HEK293T (cell line): ENCODE measurements at places on chromosomes 1 and 21.
A peak's percentile ranks its signal among the peaks of the same experiment; 100 is the strongest.

DNA sequence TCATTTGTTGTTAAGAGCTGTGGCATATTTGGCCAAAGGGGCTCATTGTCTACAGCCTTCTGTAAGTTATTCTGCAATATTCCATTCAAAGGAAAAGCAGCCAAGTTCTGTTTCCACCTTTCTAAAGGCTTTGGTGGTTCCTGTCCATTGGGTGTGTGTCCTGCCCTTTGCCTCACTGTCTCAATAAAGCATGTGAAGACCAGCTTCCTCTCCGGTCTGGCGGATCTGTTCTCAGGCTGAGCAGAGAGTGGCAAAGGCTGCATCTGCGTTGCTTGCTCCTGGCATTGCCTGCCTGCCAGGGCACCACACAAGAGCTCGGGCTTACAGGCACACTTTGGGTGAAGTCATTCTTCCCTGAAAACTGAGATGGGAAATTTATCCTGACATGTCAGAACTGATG, 34.9 kb downstream of the ST6GALNAC3 start:
- DNase-seq: no peak

DNA sequence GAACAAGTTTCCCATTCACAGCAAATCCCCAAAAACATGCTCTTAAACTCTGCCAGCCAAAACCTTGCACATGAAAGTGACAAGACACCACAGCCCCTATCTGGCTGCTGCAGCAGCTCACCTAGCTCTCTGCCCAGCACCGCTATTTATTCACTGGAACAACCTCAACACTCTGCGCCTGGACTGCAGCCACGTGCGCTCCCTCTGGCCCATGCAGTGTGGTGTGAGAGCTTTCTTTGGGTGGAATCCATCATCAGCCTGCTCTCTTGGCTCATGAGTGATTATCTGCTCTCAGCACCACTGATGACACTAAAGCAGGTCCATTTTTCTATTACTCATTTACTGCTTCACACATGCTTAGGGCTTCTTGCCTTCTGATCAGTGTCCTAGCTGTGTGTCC, 11.4 kb downstream of the KCNJ6 start:
- DNase-seq: no peak

- no peak for DNase-seq
Measured at GRCh38 chr1:32291145-32291707, 657 bp upstream of the HDAC1 start.

- DNase-seq: no peak
Measured at GRCh38 chr1:221072214-221072613, 193.0 kb downstream of the HLX start.

DNA sequence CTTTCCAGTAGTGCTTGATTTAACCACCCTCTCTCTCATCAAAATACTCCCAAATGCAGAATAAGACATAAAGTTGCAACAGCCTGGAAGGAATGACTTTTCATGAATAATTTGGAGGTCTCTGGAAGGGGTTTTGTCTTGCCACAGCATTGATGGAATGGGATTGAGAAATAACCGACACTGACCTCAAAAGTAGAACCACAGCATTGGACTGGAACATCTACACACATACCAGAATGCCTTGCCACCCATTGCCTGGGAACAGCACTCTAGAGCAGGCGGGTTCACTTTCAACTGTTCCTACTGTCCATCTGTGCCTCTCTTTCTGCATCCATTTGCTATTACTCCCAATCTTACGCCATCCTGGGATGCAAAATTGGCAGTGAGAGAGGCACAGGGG, 149.1 kb upstream of the USP24 start:
- no peak for DNase-seq

- DNase-seq: peak; percentile 87
Measured at GRCh38 chr1:150560011-150560438, 10.8 kb downstream of the ADAMTSL4 start.

DNA sequence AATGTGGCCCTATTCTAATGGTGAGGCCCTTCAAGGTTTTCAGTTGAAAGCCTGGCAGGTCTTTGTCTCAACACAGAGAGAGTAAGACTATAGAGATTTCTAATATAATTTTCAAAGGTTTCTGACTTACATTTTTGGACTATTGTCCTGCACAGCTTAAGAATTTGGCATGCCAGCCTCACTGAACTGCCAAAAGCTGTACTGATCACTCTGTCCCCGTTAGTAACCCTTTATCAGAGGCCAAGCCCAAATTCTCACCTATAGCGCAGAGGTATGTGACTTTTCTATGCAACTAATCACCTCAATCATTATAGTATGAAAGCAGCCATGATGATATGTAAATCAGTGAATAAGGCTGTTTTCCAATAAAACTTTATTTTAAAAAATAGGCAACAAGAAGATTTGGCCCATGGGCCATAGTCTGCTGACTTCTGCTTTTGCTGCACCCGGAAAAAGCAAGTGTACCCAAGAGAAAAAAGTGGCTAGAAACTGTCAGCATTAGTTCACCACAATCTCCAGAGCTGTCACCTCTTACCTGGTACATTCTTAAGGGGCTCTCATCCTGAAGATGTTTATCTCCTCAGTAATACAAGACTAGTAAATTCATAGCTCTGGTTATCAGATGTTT, 85.4 kb downstream of the PIGK start:
- no peak for DNase-seq

DNA sequence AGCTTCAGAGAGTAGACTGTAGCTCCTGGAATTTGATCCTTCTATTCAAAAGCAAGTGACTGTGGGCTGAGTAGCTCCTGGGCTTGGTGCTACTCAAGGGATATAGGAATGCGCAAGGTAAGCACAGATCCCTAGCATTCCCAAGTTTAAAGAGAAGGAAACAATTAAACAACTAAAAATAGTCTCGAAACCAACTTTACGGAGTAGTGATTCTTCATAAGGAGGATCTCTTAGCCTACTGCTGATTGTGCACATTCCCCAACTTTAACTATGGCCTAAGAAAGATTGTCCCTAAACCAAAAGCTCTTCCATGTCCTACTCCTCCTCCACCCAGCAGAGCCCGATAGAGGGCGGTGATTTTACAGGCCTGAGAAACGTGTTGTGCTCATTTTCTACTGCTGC, 226.5 kb upstream of the CAMK1G start:
- DNase-seq: no peak

DNA sequence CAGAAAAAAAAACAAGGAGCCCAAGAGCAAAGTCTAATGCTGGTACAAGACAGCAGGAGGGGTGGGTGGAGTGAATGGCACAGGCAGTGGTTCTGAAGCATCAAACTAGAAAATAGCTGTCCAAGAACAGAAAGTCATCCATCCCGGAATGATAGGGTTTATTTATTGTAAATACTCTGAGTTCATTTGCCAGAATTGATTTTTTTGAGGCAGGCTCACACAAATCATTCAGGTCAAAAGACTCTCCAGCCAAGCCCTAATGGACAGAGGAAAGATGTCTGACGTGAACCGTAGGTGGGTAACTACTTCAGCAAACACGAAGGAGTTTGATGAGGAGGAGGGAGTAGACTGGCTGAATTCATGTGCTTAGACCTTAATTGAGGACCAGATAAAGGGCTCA, 13.8 kb upstream of the DISP1 start:
- DNase-seq: no peak

DNA sequence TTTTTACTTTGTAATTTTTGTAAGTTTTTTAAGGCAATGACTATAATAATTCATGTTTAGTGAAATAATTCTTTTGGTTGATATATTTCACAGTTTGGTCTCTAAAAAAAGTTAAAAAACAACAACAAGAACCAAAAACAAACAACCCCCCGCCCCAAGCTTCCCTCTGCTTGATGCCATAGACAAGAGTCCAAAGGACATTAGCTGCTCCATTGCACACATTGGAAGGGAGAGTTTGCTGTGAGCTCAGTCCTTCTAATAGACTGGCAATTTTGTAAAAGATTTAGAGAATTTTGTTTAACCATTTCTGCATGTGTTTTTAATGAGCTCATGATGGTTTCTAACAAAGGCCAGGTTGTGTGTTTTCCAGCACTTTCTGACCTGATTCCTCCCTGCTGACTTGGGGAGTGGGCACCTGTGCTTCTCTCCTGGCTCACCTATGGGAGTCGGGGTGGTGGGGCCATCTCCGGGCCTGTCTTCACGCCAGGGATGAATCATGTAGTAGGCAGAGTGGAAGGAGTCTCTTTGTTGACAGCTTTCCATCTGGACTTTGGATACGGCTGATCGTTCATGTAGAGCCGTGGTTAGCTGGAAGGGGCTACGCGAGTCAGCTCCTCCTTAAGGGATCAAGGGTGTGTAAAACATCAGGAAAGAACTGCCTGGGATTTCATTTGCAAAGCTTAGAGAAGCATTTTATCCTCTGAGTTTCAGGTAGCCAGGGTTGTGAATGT, 14.1 kb downstream of the ZBTB18 start:
- no peak for DNase-seq

GRCh38 chr1:217021956-217022355, 298.7 kb upstream of the ESRRG start:
- DNase-seq: no peak

DNA sequence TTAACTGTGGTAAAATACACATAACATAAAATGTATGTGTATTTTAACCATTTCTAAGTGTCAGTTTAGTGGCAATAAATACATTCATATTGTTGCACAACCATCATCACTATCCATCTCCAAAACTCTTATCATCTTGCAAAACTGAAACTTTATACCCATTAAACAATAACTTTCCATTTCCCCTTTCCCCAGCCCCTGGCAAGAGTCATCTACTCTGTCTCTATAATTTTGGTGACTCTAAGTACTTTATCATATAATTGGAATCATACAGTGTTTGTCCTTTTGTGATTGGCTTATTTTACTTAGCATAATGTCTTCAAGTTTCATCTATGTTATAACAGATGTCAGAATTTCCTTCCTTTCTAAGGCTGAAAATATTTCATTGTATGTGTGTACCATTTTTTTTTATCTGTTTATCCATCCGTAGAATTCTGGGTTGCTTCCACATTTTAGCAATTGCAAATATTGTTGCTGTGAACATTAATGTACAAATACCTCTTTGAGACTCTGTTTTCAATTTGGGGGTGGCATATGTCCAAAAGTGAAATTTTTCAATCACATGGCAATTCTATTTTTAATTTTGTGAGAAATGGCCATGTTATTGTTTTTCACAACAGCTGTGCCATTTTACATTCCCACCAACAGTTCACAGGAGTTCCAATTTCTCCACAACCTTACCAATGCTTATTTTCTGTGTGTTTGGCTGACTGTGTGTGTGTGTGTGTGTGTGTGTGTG, 153.9 kb upstream of the GORAB start:
- no peak for DNase-seq

DNA sequence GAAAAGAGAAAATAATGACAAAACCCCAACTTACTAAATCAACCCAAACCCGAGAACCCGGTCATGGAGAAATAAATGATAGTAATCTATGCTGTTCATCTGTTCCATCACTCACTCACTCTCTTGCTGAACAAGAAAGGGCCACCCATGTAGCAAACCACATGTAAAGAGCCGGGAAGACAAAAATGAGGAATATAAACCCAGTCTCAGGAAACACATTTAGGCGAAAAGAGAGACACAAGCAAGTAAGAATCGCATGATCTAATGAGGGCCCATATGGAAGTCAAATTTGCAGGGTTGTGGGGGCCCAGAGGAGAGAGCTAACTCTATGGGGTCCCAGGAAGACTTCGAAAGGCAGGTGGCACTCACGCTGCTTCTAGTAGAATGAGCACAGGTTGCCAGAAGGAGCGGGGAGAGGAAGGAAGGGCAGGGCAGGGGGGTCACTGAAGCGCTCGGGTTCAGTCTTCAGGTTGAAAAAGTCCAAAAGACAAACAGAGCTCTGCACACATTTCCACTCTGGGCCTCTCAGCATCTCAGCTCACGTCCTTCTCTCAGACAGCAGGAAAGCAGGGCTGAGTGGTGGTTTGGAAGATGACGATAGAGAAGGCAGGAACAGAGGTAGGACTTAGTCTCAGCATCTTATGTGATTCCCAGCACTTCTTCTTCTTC, 142.9 kb upstream of the KRTAP19-8 start:
- no peak for DNase-seq

- no peak for DNase-seq
Measured at GRCh38 chr1:58786184-58786926, 2.5 kb upstream of the JUN start.

GRCh38 chr1:110111081-110111480, 1.2 kb upstream of the UBL4B start:
- no peak for DNase-seq

DNA sequence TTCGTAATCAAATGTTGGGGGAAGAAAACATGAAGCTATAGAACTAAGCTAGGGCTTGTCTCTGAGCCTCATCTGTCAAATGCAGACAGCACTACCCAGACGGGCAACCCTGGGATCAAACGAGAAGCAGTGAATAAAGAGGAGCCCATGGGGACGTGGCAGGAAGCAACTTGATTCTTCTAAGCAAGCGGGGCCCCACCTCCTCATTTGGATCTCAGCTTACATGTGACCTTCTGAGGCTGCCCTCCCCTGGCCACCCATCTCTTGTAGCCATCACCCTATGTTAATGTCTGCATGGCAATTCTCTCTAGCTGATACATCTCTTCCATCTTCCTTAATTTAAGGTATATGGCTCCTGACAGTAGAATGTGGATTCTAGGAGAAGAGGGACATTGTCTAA, 171.3 kb downstream of the IGSF21 start:
- no peak for DNase-seq

DNA sequence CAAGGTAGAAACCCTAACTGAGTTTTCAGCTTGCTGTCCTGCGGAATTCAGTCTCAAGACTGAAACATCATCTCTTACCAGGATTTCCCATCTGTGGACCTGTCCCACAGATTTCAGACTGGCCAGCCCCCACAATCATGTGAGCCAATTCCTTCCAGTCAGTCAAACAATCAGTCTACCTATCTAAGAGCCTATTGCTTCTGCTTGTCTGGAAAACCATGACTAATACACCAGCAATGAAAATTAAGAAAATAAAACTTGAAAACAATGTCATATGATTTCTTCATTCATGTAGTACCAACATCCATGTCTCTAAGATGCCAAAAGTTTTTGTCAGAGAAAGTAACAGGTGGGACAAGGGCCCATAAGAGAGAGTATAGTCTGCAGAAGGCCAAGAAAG, 57.6 kb upstream of the CRB1 start:
- no peak for DNase-seq

- DNase-seq: no peak
Measured at GRCh38 chr1:32701951-32702598, 495 bp downstream of the SYNC start.

GRCh38 chr1:183226963-183227362, 40.9 kb downstream of the LAMC2 start:
- no peak for DNase-seq
